Aorta (tissue), 5 donors: ENCODE measurements at places on chromosomes 5 and 9. TPM values are rescaled to one million over a fixed set of nuclear protein-coding genes. Genes with fewer than 3 reads are reported as not detected.

DNA sequence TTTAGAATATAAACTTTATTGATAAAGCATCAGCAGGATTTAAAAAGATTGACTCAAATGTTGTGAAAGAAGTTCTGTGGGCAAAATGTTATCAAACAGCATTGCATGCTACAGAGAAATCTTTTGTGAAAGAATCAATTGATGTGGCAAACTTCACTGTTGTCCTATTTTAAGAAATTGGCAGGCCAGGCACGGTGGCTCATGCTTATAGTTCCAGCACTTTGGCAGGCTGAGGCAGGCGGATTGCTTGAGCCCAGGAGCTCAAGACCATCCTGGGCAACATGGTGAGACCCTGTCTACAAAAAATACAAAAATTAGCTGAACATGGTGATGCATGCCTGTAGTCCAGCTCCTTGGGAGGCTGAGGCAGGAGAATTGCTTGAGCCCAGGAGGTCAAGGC is 17.4 kb downstream of the ZBTB43 start:
- DNase-seq, result no peak

- DNase-seq, result no peak
Measured at GRCh38 chr5:142984011-142984410, 213.8 kb downstream of the ARHGAP26 start.

RANBP6 gene
- total RNA-seq, result 14.0 TPM

DNA sequence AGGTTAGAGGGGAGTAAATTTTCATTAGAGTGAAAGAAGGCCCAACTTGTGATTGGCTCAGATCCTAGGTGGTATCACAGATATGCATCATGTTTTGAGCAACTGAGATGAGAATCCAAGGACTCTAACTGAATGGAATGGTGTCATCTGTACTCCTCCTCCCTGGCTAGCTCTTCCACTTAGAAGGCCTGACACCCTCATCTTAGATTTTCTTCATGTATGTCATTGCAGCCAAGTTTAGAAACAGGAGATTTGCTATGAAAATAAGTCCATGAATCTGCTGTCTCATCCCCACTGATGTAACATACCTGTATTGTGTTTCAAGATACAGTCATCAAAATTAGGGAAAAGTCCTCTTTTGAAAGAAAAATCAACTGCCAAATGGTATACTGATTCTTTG is 54.4 kb downstream of the ITGA1 start:
- no peak for DNase-seq

DNA sequence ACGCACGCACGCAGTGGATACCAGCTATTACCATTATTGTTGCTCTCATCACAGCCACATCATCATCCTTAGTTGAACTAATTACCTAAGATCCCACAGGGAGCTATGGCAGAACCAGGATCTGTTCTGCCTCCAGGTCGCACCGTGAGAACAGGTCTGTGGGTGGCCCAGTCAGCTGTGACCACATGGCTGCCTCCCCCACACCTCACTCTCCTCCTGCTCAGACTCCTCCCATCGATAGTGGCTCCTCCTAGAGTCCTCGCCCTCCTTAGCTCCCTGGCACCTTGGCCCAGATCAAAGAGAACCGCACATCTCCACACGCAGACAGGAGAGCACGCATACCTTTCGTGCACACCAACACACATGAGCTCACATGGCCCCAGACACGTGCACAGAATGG is 32.4 kb upstream of the RPL26L1 start:
- DNase-seq, result no peak

DNA sequence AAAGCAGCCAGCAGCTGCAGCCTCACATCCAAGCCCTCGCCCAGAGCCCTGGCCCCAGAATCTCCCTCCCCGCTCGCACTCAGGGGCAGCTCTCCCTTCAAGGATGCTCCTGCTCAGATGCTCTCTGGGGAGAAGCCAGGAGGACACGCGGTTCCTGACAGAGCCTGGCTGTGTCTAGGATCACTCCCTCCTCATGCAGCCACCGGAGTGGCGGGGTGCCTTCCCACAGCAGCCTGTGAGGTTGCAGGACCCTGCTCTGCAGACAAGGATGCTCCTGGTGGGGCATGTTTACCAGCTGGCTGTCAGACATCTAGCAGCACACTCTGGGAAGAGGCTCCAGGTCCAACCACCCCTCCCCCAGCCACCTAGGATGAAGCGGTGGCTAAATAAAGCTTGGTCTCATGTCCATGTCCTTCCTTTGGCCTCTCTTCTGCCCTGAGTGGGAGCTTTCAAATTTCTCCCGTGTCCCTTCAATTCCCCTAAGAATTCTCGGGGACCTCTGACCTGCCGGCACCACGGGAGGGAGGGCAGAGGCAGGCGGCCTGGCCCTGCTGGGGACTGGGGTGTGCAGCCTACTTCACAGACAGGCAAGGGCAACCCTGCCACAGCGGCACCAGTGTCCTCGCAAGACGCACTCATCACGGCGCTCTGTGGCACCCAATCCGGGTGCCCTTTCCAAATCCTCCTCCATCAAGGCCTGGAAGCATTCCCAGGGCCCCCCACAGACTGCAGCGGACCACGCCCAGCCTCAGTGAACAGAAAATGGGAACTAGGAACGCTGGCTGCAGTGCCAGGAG is 88.3 kb upstream of the SARDH start:
- DNase-seq, result no peak

PRRT1B gene
- total RNA-seq, result not detected

NUTM2G gene
- not detected for total RNA-seq

ANKRD34B gene
- total RNA-seq, result not detected

GRCh38 chr5:96067251-96067650 is 105.6 kb upstream of the ELL2 start:
- no peak for DNase-seq
